Foreskin keratinocyte (primary cell): ENCODE measurements at places on chromosomes 7 and 10. TPM values are rescaled to one million over a fixed set of nuclear protein-coding genes. Genes with fewer than 3 reads are reported as not detected.

Gene ATRNL1
- total RNA-seq, result 0.07 TPM in 1 of 2 replicates, not detected in the other

Gene COMTD1
- total RNA-seq, result 21.3 and 28.2 TPM in 2 replicates

Gene CPVL
- total RNA-seq, result 1.5 and 3.2 TPM in 2 replicates

Gene ANKRD2
- 1.1 and 1.6 TPM in 2 replicates for total RNA-seq

Gene GRID2IP
- 0.04 and 0.14 TPM in 2 replicates for total RNA-seq

Gene TAS2R5
- 0.61 and 0.63 TPM in 2 replicates for total RNA-seq

Gene FAM25C
- total RNA-seq, result 0.92 TPM in 1 of 2 replicates, not detected in the other

Gene NAT16
- total RNA-seq, result not detected in 2 replicates

Gene MLXIPL
- 0.32 and 0.61 TPM in 2 replicates for total RNA-seq

Gene SLIT1
- total RNA-seq, result not detected in 2 replicates

Gene FKBP6
- total RNA-seq, result not detected in 2 replicates

Gene BUD31
- 111 and 122 TPM in 2 replicates for total RNA-seq

Gene ANXA7
- 118 and 130 TPM in 2 replicates for total RNA-seq

Gene AMPH
- total RNA-seq, result not detected in 2 replicates

Gene PLEKHS1
- not detected in 2 replicates for total RNA-seq

Gene SCIN
- 0.32 TPM in 1 of 2 replicates, not detected in the other for total RNA-seq

Gene TAS2R38
- not detected in 2 replicates for total RNA-seq

Gene TEX36
- total RNA-seq, result not detected in 2 replicates

Gene GIMAP4
- total RNA-seq, result not detected in 2 replicates

Gene TUBAL3
- 0.60 and 1.1 TPM in 2 replicates for total RNA-seq

Gene UCN3
- total RNA-seq, result not detected in 2 replicates

Gene FERD3L
- not detected in 2 replicates for total RNA-seq

Gene FAM131B
- 0.18 and 0.20 TPM in 2 replicates for total RNA-seq

Gene TMEM26
- total RNA-seq, result not detected in 2 replicates

Gene UNC5B
- 0.67 and 0.75 TPM in 2 replicates for total RNA-seq

Gene ZNF488
- total RNA-seq, result 1.6 and 1.9 TPM in 2 replicates

Gene ITPRID1
- not detected in 2 replicates for total RNA-seq

Gene MAP3K8
- total RNA-seq, result 1.2 and 2.1 TPM in 2 replicates

Gene ZNF680
- 6.7 and 8.2 TPM in 2 replicates for total RNA-seq

Gene OR13A1
- not detected in 2 replicates for total RNA-seq

Gene ZNF804B
- total RNA-seq, result not detected in 2 replicates

Gene PRKG1
- total RNA-seq, result 0.95 TPM in 2 replicates

Gene XRCC2
- 7.0 and 9.3 TPM in 2 replicates for total RNA-seq

Gene NEUROD6
- not detected in 2 replicates for total RNA-seq

Gene CACNA2D1
- 1.6 and 2.3 TPM in 2 replicates for total RNA-seq

Gene PTPRN2
- not detected in 2 replicates for total RNA-seq

Gene HOXA10
- 4.8 and 6.1 TPM in 2 replicates for total RNA-seq

Gene DCLRE1C
- 9.9 and 12.3 TPM in 2 replicates for total RNA-seq
